Omental fat pad (tissue), 4 donors: ENCODE measurements at places on chromosomes 16 and 17.

GRCh38 chr17:16352667-16353316, 477 bp downstream of the CENPV start:
- no peak for DNase-seq

DNA sequence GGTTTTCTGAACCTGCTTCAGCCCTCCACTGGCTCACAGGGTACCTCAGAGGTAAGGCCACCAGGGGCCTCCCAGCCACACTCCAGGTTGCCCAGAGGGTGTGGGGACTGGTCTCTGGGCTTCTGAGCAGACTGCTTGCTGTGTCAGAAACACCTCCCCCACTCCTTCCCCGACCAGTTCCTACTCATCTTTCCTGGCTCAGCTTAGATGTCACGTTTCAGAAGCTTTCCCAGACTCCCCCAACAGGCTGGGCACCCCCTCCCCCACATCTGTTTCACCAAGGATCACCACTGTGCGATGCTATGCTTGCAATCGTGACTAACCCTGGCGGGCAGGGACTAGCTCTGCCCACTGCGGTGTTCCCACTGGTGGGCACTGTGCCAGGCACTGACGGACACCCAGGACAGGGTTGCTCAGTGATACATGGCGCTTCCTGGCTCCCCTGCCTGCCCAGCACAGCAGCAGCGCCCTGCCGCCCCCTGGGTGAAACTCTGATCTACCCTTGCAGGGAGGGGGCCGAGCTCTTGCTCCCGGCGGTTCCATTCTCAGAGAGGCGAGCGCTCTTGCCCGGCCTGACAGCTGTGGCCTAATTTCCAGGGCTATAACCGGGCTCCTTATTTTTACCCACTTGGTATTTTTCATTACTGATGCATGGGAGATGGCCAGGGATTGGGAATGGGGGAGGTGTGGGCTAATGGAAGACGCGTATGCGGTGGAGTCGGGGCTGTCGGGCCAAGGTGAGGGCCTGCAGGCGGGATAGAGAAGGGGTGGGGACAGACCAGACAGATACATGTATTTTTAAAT, 29.4 kb upstream of the MTSS2 start:
- peak; percentile 91 for DNase-seq

GRCh38 chr16:4315186-4316107, at the start of gene GLIS2:
Gene GLIS2 (plus strand): TSS chr16:4316067. CDS start chr16:4332281, 16,214 bp downstream.
- DNase-seq: no peak

- DNase-seq: no peak
Observed at GRCh38 chr16:80231121-80231520, 309.7 kb upstream of the DYNLRB2 start.

DNA sequence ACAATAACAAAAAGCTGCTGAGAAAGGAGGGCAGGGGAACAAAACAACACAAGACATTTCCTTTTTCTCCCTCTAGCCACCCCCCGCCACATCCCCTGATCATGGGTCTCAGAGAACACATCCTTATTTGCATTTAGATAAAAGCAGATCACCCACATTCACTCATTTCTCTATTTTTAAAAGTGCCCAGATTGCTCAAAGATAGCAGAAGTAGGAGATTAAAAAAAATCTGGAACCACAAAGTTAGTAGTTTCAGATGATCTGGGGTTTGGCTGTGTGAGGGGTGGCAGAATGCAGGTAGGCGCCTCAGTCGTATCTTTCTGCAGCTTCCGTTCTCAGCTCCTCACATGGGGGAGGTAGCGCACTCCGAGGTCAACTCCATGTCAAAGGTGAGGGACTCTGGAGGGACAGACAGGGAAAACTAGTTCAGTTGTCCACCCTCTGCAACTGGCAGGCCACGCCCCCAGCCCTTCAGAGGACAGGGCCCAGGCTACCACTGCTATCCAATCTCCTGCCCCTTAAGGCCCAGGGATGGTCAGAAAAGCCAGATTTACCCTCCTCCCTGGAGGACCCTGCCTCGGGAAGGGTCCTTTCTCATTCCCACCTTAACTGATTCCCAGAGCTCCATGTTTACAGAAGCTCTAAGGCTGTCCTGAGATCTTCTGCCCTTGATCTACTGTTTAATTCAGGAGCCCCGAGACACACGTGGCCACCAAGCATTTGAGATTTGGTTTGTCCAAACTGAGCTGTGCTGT, 27.3 kb downstream of the STAT5A start:
- DNase-seq: no peak

GRCh38 chr17:42804918-42805367, 6.3 kb downstream of the CNTD1 start:
- DNase-seq: no peak

- peak; percentile 7 for DNase-seq
Observed at GRCh38 chr17:77832180-77832560, 126.3 kb upstream of the TNRC6C start.

DNA sequence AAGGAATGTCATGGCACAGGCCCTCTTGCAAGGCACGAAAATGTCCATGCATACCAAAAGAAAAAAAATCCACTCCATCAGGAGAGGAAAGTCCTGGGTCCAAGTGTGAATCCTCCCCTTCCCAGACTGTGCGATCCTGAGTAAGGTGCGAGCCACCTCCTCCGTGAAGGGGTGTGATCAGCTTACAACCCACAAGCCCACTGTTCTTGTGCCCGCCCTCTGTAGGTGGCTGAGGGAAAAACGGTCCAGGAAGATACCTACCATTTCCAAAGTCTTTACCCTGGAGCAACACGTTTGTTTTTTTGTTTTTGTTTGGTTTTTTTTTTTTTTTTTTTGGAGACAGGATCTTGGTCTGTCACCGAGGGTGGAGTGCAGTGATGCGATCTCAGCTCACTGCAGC, 116.5 kb downstream of the ZNF423 start:
- no peak for DNase-seq

GRCh38 chr16:26005336-26005735, 313.6 kb downstream of the HS3ST4 start:
- DNase-seq: no peak

GRCh38 chr17:27622986-27623385, 8.0 kb upstream of the LGALS9 start:
- DNase-seq: no peak

GRCh38 chr17:362721-363120, 10.1 kb upstream of the RPH3AL start:
- DNase-seq: no peak

DNA sequence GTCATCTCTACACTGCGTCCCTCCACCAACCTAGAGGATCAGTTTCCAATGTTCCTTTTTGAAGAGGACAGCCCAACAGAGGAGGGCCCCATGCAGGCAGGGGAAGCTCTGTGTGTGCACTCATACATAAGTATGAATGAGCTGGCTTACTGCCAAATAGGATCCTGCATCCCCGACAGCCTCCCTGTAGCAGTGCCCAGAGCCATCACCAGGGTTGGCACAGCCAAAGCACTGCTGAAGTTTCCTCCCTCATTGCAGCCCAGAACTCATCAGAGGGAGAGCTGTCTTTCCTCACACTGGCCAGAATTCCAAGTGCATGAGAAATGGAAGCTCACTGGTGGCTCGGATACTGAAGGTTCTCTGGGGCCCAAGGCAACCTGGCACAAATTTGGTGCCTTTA, 114.4 kb downstream of the ASIC2 start:
- DNase-seq: no peak

DNA sequence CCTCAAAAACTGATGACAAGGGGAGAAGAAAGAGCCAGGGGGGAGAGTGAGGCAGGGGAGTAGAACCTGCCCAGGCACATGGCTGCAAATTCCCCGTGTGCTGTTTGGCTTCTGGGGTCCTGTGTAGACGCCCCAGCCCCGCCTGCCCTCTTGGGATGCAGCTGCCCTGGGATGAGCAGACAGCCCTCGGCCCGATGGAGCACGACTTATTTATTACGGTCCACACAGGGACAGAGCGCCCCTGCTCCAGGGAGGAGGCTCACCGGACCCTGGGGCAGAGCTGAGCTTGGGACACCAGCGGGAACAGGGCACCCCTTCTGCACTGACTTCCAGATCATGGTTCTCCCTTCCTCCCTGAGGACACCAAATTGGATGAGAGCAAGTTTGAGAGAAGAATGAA, 9.1 kb downstream of the LDHD start:
- no peak for DNase-seq

DNA sequence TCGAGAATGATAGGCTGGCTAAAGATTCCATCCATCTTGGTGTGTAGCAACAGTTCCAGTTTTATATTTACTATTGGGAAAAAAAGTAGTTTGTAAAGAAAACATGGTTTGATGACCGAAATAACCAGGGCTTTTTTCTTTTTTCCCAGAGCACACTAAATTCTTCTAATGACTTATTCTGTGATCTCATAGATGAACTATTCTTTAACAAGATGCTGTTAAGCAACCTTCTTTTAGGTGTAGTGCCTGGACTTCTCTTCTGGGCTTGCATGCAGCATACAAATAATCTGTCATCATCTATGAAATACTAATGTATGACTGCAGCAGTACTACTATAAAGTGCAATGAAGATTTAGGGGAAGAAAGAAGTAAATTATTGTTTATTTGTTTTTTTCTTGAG, 11.0 kb upstream of the CAPNS2 start:
- no peak for DNase-seq
